H54 (cell line): ENCODE measurements at places on chromosomes 12 and 14.
A peak's percentile ranks its signal among the peaks of the same experiment; 100 is the strongest.

GRCh38 chr12:113912760-113913329 lies 53.3 kb downstream of the RBM19 start:
- DNase-seq: peak; percentile 79

DNA sequence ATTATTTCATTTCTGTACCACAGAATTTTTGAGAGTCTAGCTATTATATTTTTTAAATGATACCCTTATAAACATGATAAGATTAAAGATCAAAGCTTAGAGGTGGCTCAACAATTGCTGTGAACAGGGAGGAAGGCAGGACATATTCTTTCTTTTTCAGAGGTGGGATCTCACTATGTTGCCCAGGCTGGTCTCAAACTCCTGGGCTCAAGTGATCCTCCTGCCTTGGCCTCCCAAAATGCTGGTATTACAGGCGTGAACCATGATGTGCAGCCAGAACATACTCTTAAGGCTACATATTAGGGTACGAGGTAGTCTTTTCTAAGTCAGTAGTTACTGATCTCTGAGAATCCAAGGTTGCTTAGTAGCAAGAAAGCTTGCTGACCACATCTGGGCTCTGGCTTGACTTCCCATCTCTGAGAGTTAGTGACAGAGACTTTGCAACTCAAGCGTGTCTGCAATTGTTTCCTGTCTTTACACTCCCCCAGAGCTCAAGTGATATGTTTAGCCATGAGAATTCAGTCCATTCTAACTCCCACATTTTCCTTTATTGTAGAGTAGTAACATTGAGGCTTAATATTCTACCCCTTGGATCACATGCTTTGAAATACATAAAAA lies 8.6 kb downstream of the RAB5B start:
- no peak for DNase-seq

DNA sequence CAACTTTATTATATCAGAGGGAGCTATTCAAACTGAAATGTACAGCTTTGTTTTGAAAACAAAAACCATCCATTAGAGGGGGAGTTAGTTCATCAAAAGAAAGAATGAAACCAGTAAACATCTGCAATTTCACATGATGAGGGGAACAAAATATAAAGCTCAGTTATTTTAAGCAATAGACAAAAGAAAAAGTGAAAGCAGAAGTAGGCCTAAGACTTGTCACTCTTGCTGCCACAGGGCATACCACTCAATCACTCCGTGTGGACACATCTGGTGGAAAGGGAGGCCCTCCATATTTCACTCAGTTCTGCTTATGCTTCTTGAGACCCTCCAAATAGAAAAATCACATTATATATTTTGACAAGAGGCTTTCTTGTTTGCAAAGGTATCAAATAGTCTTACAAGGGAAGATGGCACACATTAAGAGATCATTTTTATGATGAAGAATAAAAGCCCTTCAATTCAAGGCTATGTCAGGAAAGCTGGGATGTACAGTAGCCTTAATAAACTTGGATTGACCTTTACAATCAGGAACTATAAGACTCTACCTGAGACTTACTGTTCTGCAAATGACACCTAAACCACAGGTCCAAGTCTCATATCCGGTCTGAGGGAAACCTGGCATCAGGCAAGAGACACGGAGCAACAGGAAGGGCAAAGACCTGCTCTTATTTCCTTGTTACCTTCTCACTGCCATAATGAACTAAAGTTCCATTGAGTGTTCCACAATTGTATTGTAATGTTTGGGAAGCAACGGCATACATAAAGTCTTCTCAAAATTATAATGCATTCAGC lies 222.5 kb upstream of the GRIP1 start:
- no peak for DNase-seq

GRCh38 chr12:62793256-62794217 lies 141.4 kb downstream of the PPM1H start:
- DNase-seq: peak; percentile 61

DNA sequence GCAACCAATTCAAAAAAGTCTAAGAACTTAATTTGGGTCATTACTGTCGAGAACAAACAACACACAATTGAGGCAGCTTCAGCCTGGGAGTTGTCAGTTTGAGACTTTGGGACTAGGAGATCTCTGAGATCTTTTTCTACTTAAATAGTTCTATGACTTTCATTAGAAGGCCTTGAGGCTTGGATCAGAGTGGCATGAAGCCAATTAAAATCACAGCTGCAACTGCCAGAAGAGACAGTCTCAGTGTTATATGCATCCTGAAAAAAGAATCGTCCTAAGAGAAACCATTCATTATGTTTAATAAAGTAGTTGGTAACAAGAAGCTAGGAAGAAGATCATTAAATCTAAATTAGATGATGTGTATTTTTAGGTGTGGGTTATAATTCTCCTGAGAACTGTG lies 170.8 kb upstream of the RASSF8 start:
- no peak for DNase-seq

DNA sequence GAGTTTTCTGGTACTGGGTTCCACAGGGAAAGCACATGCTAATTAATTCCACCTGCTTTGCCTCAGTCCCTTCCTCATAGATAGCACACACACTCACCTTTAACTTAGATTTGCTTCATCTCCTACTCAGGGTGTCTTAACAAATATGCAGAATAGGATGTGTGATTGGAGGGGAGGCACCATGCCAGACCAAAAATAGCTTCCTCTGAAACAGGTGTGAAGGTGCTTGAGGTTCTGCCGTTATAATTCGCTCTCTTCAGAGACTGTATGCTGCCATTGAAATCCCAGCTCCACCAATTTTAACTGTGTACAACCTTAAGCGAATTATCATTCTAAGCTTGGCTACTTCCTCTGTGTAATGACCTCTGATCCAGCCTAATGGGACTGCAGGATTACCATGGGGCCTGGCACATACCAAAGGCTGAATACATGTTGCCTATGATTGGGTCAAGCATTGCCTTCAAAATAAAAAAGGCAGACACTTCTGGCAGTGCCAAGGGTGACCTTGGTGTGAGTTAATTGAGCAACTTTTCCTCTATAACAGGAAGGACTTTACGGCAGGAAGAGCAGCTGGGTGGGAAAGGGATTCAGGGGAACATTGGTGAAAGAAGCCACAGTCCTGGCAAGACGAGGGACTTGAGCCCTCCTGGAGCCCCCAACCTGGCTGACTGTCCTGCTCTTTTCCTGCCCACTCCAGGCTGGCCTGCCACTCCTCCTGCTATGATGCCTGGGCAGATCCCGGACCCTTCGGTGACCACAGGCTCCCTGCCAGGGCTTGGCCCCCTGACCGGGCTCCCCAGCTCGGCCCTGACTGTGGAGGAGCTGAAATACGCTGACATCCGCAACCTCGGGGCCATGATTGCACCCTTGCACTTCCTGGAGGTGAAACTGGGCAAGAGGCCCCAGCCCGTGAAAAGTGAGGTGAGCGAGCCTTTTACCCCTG lies 9.7 kb downstream of the JDP2 start:
- DNase-seq: no peak

GRCh38 chr12:70520847-70521246 lies 116.4 kb downstream of the PTPRB start:
- no peak for DNase-seq

- DNase-seq: no peak
Measured at GRCh38 chr12:98425859-98426258, 89.5 kb upstream of the TMPO start.

DNA sequence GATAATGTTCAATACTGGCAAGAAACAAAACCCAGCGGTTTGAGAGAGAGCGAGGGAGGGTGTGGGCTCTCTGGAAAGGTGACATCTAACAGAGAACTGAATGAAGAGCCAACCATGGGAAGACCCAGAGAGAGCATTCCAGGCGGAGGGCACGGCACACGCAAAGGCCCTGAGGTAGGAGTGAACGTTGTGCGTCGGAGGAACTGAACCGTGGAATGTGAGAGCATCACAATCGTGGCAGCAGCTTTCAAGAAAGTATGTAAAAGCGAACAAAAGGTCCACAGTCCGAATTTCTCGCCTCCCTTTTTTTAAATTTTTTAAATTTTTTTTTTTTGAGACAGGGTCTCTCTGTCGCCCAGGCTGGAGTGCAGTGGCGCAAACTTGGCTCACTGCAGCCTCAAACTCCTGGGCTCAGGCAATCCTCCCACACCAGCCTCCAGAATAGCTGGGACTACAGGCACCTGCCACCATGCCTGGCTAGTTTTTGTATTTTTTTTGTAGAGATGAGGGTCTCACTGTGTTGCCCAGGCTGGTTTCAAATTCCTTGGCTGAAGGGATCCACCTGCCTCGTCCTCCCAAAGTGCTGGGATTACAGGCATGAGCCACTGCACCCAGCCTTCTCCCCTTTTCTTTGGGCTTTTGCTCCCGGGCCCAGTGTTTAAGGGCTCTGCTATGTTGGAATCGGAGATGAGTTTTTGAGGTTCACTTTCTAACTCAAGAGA lies 15.3 kb upstream of the SCARB1 start:
- no peak for DNase-seq

- DNase-seq: peak; percentile 97
Measured at GRCh38 chr14:73458183-73458976, at the start of gene NUMB. Gene NUMB, minus strand, starts transcription at chr14:73458546. Its CDS starts 102,795 bp downstream, at chr14:73355751.

DNA sequence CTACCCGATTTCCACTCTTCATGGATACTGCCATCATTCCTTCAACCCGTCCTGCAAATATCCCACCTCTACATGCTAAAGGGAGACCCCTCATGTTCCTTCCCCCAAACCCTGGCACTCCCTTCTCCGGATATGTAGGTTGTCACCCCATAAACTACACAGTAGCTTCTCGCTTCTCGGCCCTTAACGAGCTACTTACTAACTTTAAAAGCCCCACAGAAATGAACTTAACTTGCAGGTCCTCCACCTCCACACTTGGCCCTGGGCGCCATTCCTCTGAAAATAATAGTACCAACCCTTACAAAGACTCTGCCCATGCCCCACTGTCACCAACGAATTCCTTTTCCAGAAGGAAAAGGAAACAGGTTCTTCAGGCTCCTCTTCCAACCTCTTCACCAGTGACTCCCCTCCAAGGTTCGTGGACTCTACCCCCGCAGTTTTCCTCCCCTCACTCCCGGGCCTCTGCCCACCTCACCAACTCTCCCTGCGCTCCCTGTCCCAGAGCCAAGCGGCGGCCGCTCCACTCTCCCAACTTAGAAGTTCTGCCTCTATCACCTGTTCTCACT lies 1.2 kb downstream of the SPPL3 start:
- no peak for DNase-seq

DNA sequence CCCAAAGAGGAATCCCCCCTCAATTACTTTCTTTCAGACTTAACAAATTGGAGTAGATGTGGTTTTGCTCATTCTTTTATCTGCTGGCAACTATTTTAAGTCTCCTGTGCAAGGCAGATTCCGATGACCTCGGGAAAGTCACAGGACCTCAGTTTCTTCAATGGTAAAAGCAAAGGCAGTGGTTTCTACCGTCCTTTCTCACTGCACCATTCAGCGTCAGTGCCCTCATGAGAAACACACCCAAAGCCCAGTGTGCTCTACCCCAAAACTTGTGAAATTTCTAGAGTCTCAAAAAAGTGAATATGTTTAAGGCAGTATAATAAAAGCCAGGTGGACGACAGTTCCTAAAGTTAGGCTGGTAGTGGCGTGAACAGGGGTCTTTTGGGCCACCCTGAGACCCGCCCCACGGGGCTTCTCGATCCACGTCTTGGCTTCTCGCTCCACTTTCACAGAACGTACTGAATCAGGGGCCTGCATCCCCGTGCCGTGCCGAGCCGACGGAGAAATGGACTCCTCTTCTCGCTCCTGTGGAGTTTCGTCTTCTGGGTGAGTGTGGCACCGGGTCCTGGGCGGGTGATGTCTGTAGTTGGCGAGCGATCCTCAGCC lies 1.3 kb upstream of the ARHGAP5 start:
- peak; percentile 20 for DNase-seq

DNA sequence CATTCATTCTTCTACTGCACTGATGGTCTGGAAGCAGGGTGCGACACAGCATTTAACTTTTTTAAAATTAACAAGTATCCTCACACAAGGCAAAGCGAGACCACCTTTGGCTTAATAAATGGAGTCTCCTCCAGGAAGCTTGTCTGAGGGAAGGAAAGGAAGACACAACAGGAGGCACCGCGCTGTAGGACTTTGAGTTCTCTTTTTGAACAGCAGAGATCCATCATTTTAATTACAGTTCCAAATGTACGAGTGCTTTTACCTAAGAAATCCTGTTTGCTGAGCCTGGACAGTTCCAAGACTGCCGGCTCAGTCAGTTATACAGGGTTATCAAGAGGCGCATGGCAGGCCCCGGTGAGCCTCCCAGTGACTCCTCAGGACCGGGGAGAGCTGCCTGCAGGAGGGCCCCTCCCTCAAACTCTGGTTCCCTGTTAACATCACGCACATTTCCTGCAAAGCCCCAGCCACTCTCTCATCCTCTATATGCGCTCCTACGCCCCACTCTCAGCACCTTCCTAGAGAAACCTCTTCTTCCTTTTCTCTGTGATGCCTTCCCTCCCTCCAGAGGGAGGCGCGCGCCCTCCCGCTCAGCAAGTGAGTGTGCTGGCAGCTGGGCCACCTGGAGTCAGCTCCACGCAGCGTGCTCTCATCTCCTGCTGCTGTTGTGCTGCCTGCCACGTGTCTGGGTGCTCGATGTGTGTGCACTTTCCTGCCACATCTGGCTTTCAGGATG lies 46.1 kb downstream of the STX2 start:
- no peak for DNase-seq

DNA sequence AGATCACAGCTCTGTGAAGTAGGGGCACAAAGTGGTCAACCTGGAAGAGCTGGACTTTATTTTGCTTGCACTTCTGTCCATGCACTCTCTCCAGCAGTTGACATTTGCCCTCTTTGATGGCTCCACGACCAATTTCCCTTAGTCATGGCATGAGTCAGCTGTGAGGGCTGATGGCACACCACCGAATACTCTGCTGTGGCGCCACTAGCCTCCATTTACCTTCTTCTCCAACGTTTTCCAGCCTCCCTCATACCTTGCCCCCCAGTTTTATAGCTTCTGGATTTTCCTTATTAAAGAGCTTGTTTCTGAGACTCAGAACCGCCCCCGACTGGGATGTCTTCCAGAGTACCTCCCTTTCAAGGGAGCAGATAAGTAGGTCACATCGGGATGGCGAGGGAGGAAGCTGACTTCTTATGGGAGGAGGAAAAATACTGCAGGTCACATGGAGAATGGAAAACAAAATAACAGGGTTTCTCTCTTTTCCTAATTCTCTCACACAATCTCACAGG lies 17.6 kb downstream of the NINJ2 start:
- peak; percentile 73 for DNase-seq

- no peak for DNase-seq
Measured at GRCh38 chr12:104667139-104667538, 210.4 kb downstream of the CHST11 start.

GRCh38 chr12:570435-570920 lies 92.8 kb downstream of the NINJ2 start:
- peak; percentile 95 for DNase-seq
